ENCODE measurements at places on chromosomes 5 and 9. TPM values are rescaled to one million over a fixed set of nuclear protein-coding genes. Genes with fewer than 3 reads are reported as not detected.

DNA sequence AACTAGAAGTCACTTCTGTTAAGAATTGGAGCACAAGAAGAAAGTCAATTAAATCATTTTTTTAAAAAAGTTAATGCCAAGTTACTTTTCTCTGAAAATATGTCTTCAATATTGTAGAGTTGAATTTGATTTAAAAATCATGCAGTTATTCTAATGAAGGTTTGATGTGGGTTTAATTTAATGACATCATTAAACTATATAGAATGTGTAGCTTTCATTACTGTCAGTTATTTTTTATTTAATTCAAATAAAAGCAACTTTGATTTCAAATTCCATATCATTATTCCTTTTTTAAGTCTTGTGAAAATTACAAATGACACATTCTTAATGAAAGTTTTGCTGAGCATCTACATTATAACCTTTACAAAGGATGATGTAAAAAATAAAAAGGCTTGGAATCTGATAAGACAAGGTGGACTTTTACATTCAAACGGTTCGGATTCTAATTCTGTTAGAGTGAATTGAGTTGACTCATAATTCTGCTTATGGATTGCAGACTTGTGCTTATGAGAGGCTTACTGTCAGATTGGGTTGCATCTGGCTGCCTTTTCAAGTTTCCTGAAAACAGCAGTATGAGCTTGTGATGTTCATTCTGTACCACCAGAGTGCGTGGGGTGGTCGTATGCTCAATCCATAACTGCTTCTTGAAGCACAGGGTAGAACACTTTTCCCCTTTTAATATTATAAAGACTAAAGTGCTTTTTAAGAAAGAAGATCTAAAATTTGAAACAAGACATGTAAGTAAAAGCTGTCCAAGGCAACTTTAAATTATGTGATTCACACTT is 253.0 kb upstream of the ARRDC3 start:
- DNase-seq, result no peak

PCDH12 gene
- 3.0 TPM for polyA plus RNA-seq

DNA sequence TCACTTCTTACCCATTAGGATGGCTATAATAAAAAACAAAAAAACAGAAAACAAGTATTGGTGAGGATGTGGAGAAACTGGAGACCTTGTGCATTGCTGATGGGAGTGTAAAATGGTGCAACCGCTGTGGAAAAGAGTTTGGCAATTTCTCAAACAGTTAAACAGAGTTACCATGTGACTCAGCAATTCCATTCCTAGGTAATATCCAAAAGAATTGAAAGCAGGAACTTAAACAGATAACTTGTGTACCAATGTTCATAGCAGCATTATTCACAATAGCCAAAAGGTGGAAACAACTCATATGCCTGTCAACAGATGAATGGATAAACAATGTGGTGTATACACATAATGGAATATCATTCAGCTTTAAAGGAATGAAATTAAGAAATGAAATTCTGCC is 28.9 kb downstream of the DCP2 start:
- no peak for DNase-seq

CDX1 gene
- 0.09 TPM for polyA plus RNA-seq

- DNase-seq, result no peak
These were observed 41.6 kb upstream of the FST start for GRCh38 chr5:53438486-53439472.

DNA sequence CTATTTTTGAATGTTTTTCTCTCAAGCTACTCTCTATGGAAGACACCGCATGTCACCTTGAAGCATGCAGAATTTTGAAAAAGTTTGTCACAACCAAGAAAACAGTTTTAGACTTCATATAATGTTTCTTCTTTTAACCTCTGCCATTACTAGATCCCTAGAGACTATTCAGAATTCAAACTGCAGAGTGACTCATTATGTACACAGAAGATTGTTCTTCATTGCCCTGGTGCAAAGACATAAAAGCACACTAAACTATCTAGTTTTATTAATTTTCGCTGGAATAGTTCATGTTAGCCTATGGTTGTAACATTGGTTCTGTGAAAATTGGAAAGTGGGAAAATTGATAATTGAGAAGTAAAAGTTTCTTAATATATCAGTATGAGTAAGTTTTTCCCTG is 18.4 kb downstream of the F2RL2 start:
- no peak for DNase-seq

SH3GL2 gene
- 0.07 TPM for polyA plus RNA-seq

All from right cardiac atrium (tissue), 5 donors.